ENCODE measurements at places on chromosomes 5 and 9.

GRCh38 chr5:9713356-9713755 lies 83.2 kb upstream of the TAS2R1 start:
- no peak for DNase-seq

DNA sequence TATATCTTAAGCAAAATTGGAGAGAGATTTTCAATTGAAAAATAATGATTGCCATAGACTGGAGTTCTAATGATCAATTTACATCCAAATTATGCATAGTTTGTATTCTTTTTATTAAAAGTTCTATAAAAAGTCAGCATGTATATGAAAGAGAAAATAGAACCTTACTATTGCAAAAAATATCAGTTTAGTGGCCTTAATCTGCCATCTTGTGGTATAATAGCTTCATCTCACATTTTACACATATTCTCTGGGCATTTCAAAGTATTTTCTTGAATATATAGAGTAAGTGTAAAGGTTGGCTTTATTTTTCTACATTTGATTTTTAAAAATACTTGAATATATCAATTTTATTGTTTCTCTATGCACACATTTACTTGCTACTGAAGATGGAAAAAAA lies 1858.6 kb upstream of the CDH9 start:
- no peak for DNase-seq

DNA sequence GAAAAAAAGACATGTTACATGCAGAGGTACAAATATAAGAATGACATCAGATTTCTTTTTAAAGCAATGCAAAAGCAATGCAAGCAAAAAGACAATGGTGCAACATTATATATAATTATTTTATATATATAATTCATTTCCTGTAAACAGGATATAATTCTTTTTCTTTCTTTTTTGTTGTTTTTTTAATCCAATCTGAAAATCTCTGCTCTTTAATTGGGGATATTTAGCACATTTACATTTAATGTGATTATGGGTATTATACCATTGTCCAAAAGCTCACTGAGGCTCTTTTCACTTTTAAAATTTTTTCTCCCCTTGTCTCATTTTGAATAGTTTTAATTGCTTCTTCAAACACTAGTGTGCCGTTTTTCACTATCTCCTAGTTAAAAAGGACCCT lies 148.9 kb downstream of the FGF18 start:
- DNase-seq = no peak

- no peak for DNase-seq
These were observed 25.4 kb downstream of the DAB2 start for GRCh38 chr5:39399135-39400036.

- DNase-seq = peak; percentile 59
These were observed 40.0 kb upstream of the CDK5RAP2 start for GRCh38 chr9:120619751-120620655.

DNA sequence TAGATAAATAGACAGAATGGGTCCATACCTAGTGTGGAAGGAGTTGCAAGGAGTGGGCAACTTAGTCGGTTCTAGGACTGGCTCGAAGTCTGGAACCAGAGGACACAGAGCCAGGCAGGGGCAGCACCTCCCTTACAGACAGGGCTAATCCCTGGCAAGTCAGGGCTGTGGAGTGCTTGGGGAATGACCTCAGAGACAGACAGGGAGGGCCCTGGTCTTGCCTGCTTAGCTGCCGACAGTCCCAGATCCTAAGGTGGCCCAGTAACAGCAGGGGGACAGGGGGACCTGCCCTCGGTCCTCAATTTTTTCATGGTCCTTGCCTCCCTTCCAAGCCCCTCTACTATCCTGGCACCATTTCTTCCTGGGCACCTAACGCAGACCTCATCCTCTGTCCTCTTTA lies 222.4 kb upstream of the TNC start:
- no peak for DNase-seq

GRCh38 chr5:178295589-178295988 lies 63.0 kb upstream of the PHYKPL start:
- no peak for DNase-seq

DNA sequence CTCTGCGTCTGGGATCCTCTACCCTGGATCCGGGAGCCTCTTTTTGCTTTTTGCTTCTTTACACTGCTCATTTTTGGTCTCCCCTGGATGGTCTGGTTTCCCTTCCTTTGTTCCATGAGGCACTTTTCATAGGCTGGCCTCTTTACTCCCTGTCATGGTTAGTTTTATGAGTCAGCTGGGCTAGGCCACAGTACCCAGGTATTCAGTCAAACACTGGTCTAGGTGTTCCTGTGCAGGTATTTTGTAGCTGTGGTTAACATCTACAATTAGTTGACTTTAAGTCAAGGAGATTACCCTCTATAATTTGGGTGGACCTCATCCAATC lies 17.5 kb downstream of the ANKRD33B start:
- DNase-seq = no peak

DNA sequence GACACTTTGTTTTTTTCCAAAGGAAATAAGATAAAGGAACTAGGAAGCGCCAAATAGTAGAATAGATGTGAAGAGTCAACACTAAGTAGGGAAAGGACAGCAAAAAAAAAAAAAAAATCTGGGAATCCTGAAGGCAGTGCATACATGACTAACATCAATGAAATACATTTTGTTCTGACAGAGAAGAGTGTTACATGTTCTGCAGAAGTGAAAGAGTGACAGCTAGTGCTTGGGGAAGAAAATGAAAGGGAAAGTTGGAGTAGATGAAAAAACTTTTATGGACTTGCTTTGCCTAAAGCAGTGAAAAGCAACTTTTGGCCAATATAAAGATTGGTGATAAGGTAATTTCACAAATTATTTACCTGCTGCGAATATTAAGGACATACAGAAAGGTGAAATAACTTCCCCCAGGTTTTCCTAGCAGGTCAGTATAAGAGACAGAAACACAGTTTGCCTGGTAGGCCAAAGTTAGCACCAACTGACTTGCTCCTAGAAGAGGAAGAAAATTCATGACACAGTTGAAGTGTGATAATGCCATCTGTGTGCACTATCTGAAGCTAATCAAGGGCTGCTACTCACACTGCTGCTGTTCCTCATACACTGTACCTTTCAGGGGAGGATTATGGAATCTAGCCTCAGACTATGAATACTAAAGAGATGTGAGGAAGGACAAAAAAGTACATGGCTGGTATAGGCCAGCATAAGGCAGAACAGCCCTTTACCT lies 38.6 kb downstream of the RANBP6 start:
- no peak for DNase-seq

DNA sequence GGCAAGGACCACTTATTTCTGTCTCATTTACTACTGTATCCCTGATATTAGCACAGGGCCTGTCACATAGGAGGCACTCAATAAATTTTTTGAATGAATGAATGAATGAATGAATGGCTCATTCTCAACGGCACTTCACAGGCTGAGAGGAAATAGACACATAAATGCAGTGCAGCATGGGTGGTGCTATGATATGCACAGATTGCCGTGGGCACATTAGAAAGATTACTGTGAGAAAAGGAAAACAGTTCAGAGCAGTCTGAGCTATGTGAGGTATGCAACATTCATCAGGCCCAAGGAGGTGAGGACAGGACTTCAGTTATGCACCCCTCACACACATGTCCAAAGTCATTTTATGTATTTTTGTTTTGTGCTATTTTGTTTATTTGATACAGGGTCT lies 6.4 kb upstream of the NOL6 start:
- no peak for DNase-seq

GRCh38 chr9:134551176-134551575 lies 90.4 kb upstream of the COL5A1 start:
- no peak for DNase-seq

GRCh38 chr9:125346080-125346732 lies 84.6 kb downstream of the GAPVD1 start:
- DNase-seq = no peak

DNA sequence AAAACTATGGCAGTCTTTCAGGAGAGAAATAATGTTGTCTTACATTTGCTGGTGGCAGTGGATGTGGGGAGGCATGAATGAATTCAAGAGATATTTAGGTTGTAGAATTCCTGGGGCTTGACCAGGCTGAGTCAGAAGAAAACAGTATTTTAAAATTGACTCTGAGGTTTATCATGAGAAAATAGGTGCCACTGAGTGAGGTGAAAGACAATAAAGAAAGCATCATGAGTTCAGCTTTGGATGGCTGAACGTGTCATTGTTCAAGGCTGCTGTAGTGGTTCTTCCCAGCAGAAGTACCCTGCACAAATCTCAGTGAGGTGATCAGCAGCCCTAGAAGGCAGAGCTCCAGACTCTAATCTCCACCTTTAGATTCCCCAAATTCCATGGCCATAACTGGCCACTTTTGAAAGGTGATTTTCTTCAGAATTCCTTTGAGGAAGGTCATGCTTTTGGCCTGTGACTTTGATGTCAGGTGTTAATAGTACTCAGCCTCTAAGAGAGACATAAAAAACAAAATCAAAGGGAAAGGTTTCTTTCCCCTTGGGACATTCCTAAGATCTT lies 395.4 kb downstream of the NTRK2 start:
- DNase-seq = no peak

DNA sequence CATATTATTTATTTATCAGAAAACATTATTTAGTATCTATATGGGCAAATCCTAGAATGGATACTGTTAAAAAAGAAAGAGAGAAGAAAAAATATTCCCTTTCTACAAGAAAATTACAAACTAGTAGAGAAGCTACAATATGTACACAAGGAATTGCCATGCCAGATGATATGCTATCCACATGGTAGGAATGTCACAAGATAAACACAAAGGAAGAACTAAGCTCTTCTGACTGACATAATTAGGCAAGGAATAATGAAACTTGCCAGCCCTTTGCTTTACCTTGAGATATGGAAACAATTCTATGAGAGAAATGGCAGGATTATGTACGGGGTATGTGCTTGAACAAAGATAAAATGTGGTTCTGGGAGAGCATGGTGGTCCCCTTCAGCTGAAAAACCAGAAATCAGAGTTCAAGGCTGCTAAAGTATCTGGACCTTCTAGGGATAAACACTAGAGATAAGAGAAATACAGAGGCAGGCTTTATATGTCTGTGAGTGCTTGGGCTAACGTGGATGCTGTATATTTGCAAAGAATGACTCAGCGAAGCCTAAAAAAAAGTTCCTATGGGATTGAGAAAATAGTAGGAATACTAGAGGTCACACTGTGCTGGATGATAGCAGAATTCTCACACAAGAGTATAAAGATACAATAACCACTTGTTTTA lies 451.6 kb downstream of the TLE1 start:
- no peak for DNase-seq

GRCh38 chr9:91067306-91067860 lies 265.8 kb downstream of the SYK start:
- no peak for DNase-seq

DNA sequence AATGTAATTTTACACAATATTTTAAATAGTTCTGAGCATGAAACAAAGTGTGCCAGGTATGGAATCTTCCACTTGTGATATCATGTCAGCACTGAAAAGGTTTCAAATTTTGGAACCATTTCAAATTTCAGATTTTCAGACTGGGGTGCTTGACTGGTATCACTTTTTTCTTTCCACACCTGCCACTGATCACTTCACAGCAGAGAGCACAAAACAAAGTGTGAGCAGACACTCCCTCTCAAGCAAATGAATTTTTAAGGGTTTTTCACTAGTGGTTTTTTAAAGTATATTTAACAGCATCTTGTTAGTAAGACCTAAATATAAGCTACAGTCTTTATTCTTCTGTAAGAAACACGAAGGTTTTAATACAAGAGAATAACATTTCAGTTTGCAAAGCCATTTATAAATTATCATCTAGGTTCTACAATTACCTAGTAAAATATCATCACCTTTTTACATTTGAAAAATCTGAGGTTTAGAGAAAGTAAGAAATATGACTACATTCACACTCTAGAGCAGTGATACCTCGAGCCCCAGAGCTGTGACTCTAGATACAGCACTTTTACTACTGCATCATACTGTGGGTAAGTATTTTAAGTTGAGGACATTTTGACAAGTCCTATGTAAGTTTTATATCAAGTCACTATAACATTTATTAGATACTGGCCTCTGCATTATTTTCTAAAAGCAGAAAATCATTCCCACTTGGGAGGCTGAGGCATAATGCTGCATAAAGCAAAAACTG lies 14.6 kb downstream of the GOLPH3 start:
- DNase-seq = no peak

DNA sequence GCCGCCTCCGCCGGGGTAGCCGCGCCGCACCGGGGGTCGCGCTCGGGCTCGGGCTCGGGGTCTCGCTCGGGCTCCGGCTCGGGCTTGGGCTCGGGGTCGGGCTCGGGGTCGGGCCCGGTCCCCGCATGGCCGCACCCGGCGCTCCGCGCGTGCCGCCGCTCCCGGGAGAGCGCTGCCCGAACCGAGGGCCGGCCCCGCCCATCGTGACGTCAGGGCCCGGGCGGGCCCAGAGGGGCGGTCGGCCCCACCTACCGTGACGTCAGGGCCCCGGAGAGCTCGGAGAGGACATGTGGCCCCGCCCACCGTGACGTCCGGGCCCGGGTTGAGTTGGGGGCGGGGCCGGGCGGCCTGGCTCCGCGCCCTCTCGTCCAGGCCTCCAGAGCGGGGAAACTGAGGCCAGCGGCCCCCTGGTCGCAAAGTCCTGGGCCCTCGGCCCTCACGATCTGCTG lies at the start of gene NSMF:
TSS of gene NSMF (minus strand) at position 183 of the 449 bp plus-strand sequence. CDS start 232 bp downstream, outside the sequence.
- peak; percentile 92 for DNase-seq

DNA sequence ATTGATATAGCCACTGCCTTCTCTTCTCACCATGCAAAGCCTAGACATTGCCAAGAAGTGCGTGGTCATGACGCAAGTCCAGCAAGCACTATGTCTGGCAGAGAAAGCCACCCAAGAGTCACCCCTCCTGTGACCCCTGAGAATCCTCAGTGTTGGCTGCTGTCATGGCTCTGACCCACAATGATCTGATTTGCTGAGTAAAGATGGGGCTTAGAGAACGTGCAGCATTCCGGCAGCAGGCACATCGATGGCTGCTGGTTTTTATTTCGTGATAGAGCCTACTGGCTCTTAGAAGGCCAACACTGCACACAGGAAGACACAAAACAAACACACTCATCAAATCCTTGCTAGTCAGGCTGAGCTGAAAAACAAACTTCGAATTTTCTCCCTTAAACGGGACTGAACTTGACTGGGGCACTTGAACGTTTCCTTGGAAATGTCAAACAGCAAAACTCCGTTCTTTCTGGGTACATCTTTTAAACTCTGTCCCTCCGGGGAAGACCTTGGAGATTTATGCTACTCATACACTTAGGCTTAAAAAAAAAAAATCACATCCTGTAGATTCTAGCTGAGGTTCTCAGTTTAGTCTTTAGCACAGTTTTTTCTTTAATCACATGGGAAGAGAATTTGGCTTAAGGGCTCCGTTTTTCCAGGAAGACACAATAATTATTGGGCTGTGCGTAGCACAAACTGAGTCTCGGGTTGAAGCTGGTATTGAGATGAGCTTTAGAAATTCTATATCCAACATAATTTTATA lies 88.2 kb upstream of the BASP1 start:
- no peak for DNase-seq

DNA sequence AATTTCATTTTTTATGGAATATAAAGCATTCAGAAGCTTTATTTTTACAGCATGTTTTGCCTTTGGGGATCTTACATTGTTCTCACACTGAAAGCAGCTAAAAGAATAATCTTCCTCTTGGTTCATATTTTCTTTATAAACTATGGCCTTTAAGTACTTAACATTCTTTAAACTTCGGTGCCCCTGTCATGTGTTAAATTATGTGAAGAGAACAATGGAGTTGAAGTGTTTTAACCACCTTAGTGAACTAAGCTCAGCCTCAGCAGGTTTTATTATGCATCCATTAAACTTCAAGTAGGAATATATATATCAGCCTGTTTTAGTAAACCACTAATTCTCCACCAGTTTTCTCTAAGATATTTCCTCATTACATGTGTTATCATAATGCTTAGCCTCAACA lies 371.4 kb upstream of the CDH18 start:
- no peak for DNase-seq

Data from activated CD4-positive, alpha-beta T cell treated with anti-CD3 and anti-CD28 coated beads, Interleukin-2, amount 50 U/mL, for 24 hours (primary cell).